ENCODE measurements at places on chromosomes 6 and 20.

- no peak for DNase-seq
Measured at GRCh38 chr6:112304680-112305079, 42.5 kb upstream of the RFPL4B start.

GRCh38 chr20:20691477-20692235 lies 20.8 kb downstream of the RALGAPA2 start:
- DNase-seq = no peak

GRCh38 chr6:20791074-20791473 lies 256.8 kb downstream of the CDKAL1 start:
- DNase-seq = no peak

DNA sequence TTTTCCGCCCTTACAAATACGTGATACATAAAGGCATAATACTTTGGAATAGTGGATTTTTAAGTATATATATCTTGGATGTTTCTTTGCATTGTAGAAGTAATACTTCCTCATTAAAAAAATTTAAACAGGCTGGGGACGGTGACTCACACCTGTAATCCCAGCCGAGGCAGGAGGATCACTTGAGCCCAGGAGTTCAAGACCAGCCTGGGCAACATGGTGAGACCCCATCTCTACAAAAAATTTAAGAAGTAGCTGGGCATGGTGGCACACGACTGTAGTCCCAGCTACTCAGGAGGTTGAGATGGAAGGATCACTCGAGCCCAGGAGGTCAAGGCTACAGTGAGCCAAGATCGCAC lies 38.6 kb upstream of the RNF8 start:
- no peak for DNase-seq

DNA sequence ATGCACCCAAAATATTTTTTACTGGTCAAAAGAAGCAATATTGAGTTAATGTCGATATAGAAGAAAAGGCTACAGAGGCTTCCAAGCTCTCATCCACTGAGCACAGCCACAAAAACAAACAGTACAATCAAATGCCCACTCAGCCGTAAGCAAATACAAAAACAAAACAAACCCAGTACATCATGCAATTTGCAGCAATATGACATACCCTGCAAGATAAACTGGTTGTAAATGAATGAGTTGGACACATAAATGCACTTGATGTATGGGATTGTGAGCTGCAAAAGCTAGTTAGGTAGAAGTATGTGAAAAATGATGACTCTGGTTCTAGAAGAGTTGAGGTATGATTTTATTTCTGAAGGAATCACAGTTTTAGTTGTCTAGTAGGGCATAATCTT lies 83.9 kb downstream of the SESN1 start:
- DNase-seq = no peak

GRCh38 chr6:53513056-53513455 lies 31.8 kb downstream of the GCLC start:
- no peak for DNase-seq

GRCh38 chr20:8272766-8273165 lies 140.7 kb downstream of the PLCB1 start:
- no peak for DNase-seq

- no peak for DNase-seq
Measured at GRCh38 chr20:50652702-50653294, 38.5 kb downstream of the RIPOR3 start.

DNA sequence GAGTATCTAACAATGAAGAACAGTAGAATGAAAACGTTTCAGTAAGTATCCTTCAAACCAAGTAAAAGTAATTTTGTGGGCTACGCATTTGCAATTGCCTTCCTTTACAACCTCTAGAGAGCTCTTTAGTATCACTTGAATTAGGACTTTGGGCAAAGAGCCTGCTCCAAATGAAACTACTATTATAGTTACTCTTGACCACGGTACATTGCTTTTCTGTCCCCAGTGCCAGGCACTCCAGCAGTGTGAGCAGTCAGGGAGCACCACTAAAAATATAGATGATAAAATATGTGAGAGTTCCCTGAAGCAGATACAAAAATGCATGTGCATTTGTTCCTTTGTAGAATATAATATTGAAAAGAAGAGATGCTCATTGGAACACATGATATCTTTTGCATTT lies 450.1 kb upstream of the MANEA start:
- DNase-seq = no peak

DNA sequence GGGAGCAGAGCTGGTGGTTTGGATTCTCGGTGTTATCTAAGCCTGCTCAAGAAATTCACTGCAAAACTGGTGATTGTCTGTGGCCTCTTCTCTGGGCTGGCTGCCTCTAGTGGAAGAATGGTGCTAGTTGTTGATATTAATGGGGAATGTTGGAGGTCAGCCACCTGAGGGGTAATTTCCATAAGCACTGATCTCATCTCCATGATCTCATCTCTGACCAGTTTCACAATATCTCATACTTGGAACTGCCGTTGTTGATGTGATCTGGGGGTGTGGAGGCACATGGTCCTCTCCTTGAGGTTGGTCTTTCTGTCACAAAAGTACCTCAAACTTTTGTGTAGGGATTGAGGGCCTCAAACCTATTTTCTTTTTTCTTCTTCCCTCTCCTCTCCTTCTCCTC lies 102.6 kb downstream of the CD109 start:
- no peak for DNase-seq

DNA sequence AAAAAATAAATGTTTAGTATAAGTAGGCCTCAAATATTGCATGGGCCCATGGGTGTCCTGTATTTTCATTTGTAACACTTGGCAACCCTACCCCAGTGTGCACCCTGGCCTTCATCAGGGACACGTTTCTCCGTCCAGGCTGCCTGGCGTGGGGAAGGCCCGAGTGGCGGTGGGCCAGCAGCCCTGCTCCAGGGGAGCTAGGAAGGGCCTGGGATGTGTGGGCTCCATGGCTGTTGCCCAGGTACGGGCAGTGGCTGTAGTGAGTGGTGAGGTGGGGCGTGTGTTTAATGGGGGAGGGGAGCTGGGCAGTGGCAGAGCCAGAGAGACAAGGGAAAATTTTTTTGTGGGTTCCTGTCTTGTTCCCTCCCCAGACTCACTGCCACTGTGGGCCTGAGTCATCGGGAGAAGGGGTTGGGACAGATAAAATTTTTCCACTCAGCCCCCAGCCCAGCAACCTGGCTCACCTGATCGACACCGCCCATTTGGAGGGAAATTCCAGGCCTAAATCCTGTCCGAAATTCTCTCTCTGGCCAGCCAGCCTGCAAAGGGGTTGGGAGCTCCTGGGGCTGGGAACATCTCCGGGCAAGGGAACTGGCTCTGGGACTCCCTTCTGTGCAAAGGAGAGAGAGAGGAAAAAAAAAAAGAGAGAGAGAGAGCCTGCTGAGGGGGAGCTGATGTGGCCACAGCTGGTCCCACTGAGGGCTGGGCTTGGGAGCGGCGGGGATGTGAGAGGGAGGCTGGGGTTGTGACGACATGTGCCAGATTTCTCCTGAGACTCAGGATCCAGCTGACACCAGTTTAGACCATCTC lies 32.5 kb upstream of the VEGFA start:
- no peak for DNase-seq

DNA sequence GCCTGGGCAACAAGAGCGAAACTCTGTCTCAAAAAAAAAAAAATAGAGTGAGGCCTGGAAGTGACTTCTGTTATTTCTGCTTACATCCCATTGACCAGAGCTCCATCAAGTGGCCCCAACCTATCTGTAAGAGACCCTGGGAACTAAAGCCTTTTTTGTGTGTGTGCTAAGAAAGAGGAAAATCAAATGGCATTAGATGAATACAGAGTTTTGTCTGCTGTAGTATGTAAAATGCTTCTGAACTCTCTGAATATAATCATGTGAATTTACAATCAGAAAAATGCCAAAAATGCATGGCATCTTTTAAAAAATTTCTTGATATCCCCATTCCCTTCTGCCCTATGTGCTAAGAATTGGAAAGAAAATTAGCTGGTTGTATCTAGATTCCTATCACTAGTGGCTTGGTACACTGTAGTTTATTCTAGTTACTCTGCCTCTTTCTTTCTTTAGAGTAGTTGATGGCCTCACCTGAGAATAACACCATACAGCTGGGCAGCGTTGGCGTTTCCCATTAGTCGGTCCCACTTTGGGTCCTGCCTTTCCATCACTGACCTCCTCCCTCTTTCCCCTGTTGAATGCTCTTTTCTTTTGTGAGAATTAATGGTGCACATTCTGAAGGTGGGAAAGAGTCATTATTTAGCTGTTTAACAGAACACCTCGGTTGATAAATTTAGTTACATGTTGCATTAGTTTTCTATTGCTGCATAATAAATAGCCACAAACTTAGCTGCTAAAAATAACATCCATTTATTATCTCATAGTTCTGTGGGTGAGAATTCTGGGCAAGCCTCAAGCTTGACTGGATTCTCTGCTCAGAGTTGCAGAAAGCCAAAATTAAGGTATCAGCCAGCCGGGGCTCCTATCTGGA lies 38.2 kb downstream of the SAMD5 start:
- no peak for DNase-seq

DNA sequence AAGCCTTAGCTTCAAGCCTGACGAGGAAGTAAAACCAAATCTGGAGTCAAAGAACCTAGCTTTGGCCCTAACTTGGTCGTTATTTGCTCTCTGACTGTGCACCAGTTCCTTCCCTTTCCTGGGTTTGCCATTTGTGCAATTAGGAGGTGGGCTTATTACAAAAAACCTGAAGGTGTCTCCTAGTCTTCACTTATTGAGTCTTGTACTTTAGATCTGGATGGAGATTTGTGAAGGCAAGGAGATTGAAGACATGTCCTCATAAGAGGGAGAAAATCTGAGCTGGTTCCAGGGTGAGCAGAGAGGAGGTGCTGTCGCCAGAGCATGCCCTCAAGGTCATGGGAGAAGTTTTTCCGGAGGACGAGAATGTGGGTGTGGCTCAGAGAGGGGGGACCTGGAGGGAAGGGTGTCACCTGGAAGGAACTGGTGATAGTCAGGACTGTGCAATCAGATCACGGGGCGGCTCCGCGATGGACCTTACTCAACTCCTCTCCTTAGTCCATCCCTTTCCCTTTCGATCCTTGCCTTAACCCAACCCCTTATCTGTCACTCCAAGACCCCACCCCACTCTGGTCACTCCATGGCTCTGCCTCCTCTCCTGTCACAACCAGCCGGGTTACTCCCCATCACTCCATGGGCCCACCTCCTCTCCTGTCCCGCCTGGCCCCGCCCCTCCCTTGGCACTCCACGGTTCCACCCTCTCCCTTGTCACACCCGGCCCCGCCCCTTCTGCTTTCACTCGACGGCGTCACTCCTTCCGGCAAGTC lies 588 bp upstream of the ACSS2 start:
- DNase-seq = peak; percentile 87

DNA sequence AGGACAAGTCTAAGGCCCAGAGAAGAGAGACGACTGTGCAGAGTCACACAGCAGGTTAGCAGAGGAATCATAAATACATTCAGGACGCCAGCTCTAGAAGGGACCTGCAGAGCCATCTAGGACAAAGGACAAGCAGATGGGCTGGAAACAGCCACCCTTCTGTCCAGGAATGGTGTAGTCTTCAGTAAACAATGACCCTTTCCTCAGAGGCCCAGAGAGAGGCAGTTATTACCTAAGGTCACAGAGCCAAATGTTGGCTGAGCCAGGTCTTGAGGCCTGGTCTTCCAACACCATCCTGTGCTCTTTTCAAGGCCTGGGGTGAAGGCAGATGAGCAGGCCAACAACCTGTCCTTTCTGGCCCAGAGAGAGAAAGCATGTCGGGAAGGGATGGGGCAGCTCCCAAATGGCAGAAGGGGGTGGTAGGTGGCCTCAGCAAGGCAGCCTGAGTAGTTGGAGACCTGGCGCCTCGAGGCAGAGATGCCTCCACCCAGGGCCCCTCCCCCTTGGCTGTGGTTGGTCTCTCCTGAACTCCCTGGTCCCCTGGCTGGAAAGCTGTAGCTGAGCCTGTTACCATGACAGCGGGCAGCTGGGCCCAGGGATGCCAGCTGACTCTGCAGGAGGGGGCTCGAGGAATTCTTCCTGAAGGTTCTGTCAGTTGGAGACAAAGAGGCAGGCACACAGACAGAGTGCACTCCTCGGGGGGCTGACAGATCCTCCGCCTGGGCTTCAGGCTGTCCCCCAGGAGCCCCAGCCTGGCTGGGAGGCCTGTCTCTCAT lies 24.8 kb downstream of the EPB41L1 start:
- no peak for DNase-seq

DNA sequence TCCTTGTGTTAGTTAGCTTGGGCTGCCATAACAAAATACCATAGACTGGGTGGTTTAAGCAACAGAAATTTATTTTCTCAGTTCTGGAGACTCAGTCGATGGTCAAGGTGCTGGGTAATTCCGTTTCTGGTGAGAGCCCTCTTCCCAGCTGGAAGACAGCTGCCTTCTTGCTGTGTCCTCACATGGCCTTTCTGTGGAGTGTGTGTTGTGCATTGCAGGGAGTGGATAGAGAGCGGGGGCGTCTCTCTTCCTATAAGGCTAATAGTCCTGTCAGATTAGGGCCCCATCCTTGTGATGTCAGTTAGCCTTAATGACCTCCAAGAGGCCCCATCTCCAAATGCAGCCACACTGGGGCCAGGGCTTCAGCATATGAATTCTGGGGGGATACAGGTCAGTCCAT lies 19.2 kb downstream of the CHMP4B start:
- no peak for DNase-seq

- no peak for DNase-seq
Measured at GRCh38 chr6:131134980-131135243, 355 bp upstream of the AKAP7 start.

DNA sequence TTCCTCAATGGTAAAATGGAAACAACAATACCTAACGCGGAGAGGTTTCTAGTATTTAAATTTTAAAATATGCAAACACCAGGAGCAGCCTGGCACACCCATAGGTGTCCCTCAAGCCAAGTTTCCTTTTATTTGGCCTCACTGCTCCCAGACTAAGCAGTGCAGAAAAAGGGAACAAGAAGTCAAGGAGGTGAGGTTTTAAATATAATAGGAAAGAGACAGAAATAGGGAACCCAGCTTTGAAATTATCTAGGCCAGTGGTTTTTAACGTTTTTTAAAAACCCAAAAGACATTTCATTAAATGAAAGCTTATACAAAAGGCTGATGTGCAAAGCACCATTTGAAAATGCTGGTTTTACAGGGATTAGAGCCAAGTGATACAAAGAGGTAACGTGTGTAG lies 109.6 kb downstream of the SLC22A3 start:
- no peak for DNase-seq

GRCh38 chr6:159695984-159696383 lies 2.9 kb upstream of the SOD2 start:
- no peak for DNase-seq

DNA sequence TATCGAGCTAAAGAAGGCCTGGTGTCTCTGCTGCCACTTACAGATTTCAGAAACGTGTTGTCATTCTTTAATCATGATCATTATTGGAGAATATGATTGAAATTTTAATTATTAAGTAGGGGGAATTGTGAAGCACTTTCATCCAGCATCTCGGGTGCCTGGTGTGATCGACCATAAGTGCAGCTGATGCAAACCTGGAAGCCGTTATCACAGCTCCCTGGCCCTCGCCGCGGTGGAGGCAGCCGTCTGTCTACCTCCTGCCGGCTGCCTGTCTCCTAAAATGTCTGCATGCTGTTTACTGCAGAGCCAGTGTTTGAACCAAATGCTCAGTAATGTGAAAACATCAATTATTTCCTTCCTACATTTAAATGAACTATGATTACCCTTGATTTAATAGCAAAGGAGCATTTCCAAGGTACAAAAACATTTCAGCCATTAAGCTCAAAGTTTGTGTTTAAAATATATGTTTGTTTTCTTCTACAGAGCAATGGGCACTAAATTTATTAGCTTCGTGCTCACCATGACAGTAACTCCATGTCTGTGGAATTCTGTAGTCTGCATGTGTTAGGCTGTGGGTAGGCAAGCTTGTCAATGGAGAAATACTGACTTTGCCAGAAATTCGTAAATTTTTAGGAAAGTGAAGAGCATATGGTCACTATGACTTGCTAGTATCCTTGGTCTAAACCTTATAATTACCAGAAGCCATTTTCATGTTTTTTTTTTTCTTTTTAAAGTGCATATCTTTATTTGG lies 184.5 kb upstream of the AGPAT4 start:
- DNase-seq = no peak
